Nucleus accumbens (tissue), 56 donors: ENCODE measurements at places on chromosomes 2 and 18.

GRCh38 chr2:17599617-17600016 is 59.1 kb downstream of the VSNL1 start:
- DNase-seq, result no peak

DNA sequence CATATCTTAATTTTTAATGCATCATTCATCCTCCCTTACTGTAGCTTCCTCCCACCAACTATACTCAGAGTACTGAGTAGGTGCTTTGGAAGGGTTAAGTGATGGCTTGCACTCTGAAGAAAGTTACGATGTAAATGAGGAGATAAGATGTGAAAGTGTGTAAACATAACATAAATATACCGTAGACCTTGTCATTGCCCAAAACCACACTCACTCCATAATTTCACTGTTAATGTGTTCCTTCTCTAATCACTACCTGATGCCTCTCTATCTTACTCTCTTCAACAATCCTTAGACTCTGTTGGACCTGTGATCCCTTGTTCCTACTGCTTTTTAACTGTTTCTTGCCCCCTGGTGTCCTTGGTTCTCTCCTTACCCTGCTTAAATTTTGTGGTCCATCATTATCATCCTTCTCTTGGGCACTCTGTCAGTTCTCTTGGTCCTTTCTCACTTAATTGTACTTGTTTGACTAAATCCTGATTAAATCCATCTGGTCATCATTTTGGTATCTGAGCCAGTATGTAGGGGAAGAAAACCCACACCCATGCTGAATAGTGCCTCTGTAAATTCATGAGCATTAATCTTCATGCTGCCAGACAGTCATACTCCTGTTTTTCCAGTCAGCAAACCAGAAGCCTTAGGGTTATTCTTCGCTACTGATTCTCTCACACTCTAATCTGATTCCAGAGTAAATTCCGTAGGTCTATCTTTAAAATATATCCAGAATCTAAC is 45.0 kb downstream of the PMS1 start:
- DNase-seq, result no peak

GRCh38 chr2:62238236-62238635 is 42.3 kb downstream of the B3GNT2 start:
- no peak for DNase-seq

GRCh38 chr2:226131299-226131784 is 668.3 kb downstream of the IRS1 start:
- DNase-seq, result no peak

DNA sequence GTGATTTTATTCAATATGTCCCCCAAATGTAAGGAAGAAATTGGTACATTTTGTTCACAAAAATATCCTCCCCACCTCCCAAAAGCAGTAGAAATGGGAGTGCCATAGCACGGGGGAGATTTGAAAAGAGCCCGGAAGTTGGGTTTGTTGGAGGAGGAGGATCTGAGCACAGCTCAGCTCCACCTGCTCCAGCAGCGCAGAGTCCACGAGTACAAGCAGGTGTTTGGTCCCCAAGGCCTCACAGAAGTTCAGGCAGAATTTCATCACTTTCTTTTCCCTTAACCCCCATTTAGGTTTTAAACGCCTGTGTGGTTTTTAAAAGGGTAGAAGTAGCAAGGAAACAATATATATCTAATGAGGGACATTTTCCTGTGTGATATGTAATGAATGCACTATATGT is 56.0 kb downstream of the TRAPPC12 start:
- no peak for DNase-seq

DNA sequence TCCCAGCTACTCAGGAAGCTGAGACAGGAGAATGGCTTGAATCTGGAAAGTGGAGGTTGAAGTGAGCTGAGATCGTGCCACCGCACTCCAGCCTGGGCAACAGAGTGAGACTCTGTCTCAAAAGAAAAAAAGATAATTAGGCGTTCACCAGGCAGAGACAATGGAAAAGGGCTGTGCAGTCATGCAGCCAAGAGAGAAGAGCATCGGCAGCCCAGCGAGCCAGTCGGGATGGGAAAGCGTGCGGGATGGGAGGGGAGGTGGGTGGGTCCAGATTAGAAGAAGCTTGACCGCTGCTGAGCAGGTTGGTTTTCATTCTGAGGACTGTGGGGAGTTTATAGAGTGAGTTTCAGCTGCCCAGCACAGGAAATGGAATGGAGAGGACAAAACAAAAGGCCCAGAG is 15.0 kb upstream of the CYS1 start:
- DNase-seq, result no peak

DNA sequence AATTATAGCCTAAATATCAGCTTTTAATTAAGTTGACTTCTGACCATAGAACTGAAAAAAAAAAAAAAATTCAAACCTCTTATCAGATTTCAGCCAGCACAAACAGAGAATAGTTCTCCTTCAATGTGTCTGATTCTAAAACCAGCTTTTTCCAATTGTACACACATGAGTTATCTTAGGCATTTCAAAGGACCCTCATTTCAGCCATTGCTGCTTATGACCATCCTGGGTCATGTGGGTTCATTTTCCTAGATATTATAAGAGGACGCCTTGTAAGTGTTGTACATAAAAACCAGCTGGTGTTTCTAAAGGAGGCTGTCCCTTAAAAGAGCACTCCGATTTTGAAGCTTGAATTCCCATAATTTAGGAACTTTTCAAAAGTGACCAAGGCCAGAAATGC is 62.3 kb upstream of the DYNC1I2 start:
- no peak for DNase-seq

- DNase-seq, result no peak
Observed at GRCh38 chr2:128958241-128958640, 639.6 kb upstream of the HS6ST1 start.

- DNase-seq, result no peak
Observed at GRCh38 chr2:224555823-224556366, 29.3 kb downstream of the CUL3 start.

GRCh38 chr18:79203017-79203605 is 133.9 kb downstream of the ATP9B start:
- DNase-seq, result no peak

DNA sequence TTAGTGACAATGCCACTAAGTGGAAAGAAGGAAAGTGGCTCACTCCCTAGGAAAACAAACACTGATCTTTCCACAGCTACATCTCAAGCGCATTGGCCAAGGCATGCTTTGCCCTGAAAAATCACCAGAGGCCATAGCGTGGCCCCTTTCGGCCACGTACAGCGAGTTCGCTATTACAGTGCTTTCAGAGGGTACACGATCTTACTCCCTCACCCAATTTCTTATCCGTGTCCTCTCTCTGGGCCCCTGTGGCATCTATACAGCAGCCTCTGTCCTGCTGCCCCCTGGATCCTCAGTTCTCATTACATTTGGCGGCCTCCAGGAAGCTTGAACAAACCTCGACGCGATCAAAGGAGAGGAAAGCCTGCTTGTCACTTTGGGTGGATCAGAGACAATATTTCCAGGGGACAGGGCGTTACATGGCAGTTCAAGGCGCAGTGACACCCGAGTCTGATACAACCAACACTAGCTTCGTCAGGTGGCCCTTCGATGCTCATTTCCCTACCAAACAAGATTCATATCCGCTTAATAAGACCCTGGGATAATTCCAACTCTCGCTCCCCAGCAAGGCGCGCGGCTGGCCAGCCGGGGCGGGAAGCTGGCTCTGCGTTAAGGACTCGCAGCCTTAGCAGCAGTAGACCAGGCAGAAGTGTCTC is 941 bp downstream of the SKOR2 start:
- no peak for DNase-seq

- DNase-seq, result no peak
Observed at GRCh38 chr2:38060236-38061018, 15.5 kb downstream of the CYP1B1 start.

GRCh38 chr18:267380-267687 is 513 bp downstream of the THOC1 start:
- no peak for DNase-seq

DNA sequence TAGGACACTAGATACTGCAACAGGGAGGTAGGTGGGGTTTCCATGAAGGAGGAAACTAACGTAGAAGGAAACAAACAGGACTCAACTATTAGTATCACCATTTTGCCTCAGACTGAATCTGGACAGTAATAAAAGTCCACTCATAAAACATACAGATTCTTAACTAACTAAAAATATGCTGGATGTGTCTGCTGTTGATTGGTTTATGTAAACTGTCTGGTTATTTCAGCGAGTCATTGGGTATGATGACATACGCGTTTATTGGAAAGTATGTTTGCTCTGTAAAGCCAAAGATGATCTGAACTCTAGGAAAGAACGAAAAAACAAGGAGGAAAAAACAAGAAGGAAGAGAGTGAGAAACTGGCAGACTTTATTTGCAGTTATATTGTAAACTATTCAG is 1816.1 kb upstream of the LRRTM1 start:
- DNase-seq, result no peak

DNA sequence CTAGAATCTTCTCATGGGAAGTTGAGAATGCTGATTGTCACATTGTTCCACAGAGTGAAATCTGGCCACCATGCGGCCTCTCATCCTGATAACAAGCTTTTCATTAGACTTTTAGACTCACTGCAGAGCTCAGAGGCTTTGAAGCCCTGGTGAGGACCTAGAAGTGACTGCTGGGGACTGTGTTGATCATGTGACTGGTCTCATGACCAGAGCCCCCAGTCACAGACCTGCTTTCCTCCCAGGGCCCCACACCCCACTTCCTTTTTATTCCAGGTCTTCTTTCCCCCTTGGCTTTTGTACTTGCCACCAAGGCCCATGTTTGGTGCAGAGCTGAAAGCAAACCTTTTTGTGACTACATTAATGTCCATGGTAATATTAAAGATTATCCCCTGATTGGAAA is 45.2 kb downstream of the PRKCE start:
- DNase-seq, result no peak

DNA sequence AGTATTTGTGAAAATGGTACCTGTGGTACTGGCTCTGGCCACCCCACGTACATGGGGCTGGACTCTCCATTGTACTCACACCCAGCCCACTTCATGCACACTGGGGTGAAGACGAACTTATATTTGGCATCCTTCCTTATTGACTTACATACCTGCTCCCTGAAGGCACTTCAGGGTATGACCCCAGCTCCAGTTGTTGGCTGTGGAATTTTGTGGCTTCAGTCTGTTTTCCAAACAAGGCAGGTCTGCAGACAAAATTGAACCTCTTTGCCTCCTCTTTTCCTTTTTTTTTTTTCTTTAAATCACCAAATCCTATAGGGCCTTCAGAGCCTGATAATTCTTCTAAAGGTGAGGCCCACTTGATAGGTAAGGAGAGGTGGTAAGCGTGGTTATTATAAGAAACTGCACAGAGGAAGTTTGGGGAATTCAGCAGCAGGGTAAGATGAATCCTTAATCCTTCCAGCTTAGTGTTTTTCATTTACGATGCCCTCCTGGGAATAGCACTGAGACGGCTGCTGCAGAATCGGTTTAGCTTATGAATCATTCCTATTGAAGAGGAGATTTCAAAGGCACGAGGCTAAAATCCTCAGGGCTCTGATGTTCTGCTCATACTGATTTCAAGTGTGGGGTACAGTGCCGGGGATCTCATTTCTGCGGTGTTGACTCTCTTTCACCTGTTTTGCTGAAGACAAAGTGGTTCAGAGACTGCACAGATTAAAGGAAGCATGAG is 55.2 kb downstream of the KIF5C start:
- no peak for DNase-seq

- DNase-seq, result no peak
Observed at GRCh38 chr2:237488901-237489860, 2.1 kb downstream of the MLPH start.

DNA sequence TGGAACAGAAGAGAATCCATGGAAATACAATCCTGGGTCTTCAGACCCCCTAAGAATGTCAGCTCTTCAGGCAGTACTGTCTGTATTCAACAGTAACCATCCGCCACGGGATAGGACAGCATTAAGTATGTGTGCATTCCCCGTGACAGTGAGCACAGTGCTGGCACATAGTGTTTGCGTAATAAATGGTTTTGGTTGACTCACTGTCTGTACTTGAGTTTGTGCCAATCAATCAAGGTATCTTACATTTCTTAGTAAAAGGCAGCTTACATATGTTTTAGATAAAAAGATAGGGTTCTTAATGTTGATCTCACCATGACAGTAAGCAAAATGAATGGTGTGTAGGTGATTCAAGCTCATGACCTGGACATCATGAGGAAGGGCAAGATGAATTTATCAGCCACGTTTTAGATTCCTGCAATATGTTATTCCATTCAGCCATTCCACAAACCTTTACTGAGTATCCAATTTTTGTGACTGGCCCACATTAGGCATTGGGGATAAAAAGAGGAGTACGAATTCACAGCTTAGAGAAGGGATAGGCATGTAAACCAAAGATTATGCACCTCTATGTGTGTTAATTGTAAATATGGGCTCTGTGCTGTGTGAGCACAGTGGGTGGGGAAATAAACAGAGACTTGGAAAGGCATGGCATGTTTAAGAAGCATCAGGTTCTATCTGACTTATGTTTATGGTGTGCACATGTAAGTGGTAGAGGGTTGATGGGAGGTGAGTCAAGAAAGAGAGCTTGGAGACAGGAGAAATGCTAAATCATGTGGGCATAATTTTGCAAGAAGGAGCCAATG is 258.8 kb downstream of the SLC8A1 start:
- no peak for DNase-seq

GRCh38 chr2:174395969-174396630 is 570 bp downstream of the SCRN3 start:
- DNase-seq, result no peak

GRCh38 chr2:178707476-178707875 is 99.7 kb downstream of the TTN start:
- no peak for DNase-seq

DNA sequence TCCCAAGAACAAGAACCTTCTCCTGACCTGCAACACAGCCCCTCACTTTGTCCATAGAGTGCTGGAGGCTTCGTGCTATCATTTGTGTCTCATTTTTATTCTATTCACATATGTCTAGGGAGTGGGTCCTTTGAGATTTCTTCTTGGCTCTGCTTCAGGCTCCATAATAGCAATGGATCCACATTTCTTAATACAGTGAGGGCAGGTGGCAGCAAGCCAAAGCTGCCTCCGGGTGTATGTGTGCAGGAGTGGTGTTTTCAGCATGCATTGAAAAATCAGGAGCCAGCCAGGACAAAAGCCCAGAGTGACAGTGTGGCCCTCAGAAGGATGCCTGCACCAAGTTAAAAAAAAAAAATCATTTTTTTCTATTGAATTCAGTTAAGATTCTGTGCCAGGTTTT is 115.1 kb upstream of the PELI1 start:
- DNase-seq, result no peak

DNA sequence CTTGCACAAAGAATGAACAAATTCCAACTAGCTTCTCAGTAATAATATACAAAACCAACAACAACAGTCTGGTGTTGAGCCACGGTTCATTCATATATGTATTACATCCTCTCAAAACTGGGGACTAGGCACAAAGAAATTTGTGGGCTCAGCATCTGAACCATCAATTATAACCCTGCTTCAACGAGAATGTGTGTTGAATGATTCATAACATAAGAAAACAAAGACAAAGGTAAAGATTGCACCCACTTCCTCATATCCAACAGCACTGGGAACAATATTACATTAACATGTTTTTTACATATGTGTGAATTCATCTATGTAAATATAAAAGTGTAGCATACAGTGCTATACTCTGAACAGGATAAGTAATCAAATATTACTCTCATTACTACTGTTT is 144.8 kb downstream of the CDH2 start:
- DNase-seq, result no peak

GRCh38 chr18:54269893-54270844 is 852 bp downstream of the POLI start:
- no peak for DNase-seq
